MCF 10A (cell line): ENCODE measurements at places on chromosomes 1 and 21. TPM values are rescaled to one million over a fixed set of nuclear protein-coding genes. Genes with fewer than 3 reads are reported as not detected.

DNA sequence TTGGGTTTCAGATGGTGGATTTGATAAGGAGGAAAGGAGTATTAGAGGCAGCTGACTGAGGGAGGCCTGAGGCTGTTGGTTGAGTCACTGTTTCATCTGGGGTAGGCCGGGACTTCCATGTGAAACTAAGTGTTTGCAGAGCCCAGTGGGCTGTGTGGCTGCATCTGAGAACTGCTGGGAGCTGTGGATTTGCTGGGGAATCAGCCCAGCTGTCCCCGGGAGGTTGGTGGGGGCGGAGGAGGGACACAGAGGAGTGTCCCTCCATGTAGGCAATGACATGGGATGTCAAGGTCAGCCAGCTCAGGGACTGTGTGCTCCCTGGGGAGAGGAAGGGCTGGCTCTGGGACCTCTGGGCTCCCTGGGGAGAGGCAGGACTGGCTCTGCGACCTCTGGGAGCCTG, 36.4 kb downstream of the SLC2A7 start:
- DNase-seq, result no peak

The OR2L2 gene
- total RNA-seq, result 0.19 and 0.34 TPM in 2 replicates

- no peak for DNase-seq
Measured at GRCh38 chr1:243735457-243735856, 114.6 kb downstream of the AKT3 start.

- DNase-seq, result no peak
Measured at GRCh38 chr1:221309723-221310122, 430.5 kb downstream of the HLX start.

DNA sequence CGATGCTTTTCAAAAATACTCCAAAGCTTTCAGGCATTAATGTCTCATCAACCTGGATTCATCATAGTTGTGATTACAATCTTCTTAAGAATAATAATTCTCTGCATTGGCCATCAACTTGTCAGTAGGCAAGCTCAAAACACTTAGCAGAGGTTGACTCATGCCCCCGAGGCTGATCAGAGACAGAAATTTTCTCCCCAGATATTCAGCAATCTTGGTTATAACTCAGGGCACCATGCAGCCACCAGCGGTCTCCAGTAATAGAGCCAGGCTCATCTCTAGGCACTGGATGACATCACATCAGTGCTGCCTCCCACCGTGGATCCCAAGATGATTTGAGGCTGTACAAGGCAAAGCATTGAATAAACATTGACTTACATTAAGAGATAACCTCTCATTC, 14.3 kb upstream of the IFFO2 start:
- DNase-seq, result peak; percentile 29

DNA sequence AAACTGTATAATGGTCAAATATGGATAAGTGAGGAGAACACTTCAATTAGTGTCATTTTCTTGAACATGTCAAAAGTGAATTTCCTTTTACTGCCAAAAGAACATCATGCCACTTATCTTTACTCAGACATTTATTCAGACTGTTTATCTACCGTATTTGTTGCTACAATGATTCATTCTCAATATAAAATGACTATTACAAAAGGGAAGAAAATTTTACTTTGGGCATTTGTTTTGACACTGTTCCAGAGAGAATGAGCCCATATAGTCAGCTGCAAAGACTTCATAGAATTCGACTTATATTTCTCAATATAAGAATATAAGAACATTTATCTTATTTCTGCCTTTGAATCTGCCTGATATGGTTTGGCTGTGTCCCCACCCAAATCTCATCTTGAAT, 1699.1 kb downstream of the BRINP3 start:
- peak; percentile 17 for DNase-seq

DNA sequence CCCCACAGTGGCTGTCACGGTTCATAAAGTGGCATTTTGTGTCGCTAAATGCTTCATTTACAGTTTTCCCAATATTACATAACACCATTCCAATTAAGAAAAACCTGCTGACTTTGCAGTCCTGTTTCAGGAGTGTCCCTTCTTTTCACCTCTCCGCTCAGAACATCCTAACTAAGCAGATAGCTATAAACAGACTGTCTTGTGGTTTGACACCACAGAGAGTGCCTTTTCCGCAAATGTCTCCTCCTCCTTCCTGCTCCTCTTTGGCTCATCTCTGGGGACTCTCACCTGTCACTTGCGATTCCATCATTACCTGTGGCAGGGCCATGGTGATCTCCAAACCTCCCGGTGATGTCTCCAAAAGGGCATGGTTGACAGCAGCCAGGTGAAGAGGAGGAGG, 119.0 kb downstream of the CNIH3 start:
- no peak for DNase-seq

- DNase-seq, result peak; percentile 33
Measured at GRCh38 chr1:118947790-118948189, 40.4 kb downstream of the TBX15 start.

- DNase-seq, result no peak
Measured at GRCh38 chr1:176479971-176480370, 17.0 kb downstream of the PAPPA2 start.

- DNase-seq, result no peak
Measured at GRCh38 chr1:81228926-81229325, 571.8 kb upstream of the ADGRL2 start.

The GFI1 gene
- total RNA-seq, result 0.27 TPM in 1 of 2 replicates, not detected in the other

The RNF11 gene
- 73.1 and 86.0 TPM in 2 replicates for total RNA-seq

GRCh38 chr1:68234094-68234493, 1.8 kb upstream of the WLS start:
- DNase-seq, result no peak
